Activated effector memory CD4-positive, alpha-beta T cell treated with anti-CD3 and anti-CD28 coated beads, Interleukin-2, amount 50 U/mL, for 16 hours (primary cell): ENCODE measurements at places on chromosomes 7 and 10.

DNA sequence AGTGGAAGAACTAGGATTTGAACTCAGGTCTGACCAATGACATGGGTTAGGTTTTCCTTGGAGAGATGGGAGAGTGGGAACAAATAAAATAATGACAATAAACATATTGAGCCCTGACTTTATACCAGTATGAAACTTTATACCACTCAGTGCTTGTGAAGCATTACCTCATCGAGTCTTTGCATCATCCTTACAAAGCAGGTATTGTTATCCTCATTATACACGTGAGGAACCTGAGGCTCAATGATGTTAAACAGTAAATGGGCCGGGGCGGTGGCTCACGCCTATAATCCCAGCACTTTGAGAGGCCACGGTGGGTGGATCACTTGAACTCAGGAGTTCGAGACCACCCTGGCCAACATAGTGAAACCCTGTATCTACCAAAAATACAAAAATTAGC, 47.7 kb downstream of the HHEX start:
- no peak for DNase-seq

GRCh38 chr7:85833066-85833465, 646.2 kb upstream of the SEMA3D start:
- no peak for DNase-seq

DNA sequence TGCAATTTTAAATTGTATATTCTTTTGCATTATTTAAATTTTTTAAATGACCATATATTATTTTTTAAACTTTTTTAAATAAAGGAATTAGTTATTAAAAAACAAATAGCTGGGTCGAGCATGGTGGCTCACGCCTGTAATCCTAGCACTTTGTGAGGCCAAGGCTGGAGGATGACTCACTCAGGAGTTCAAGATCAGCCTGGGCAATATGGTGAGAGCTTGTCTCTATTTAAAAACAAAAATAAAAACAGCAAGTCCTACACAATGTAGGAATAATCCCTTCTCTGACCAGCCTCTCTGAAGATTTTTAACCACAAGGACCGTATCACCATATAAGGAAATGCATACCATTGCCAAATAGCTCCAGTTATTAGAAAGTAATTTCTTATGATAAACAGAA, 19.6 kb downstream of the NOC3L start:
- no peak for DNase-seq

- DNase-seq, result no peak
These were observed 563.7 kb downstream of the GRM8 start for GRCh38 chr7:126689037-126689436.

- DNase-seq, result no peak
These were observed 22.6 kb downstream of the KIF11 start for GRCh38 chr10:92615515-92615914.

DNA sequence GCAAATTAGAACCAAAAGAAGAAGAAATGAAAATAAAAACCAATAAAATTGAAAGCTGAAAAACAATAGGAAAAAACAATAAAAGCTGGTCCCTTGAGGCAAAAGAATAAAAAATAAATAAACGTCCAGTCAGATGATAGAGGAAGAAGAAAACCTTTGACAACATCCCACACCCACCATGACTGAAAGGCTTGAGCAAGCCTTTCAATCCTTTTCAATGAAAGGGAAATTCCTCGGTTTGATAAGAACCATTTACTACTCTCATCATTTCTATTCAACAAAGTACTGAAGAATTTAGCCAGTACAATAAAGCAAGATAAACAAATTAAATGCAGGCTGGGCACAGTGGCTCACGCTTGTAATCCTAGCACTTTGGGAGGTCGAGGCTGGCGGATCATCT, 3.8 kb downstream of the SLC25A40 start:
- no peak for DNase-seq

GRCh38 chr10:83458611-83459010, 680.7 kb upstream of the GHITM start:
- no peak for DNase-seq

DNA sequence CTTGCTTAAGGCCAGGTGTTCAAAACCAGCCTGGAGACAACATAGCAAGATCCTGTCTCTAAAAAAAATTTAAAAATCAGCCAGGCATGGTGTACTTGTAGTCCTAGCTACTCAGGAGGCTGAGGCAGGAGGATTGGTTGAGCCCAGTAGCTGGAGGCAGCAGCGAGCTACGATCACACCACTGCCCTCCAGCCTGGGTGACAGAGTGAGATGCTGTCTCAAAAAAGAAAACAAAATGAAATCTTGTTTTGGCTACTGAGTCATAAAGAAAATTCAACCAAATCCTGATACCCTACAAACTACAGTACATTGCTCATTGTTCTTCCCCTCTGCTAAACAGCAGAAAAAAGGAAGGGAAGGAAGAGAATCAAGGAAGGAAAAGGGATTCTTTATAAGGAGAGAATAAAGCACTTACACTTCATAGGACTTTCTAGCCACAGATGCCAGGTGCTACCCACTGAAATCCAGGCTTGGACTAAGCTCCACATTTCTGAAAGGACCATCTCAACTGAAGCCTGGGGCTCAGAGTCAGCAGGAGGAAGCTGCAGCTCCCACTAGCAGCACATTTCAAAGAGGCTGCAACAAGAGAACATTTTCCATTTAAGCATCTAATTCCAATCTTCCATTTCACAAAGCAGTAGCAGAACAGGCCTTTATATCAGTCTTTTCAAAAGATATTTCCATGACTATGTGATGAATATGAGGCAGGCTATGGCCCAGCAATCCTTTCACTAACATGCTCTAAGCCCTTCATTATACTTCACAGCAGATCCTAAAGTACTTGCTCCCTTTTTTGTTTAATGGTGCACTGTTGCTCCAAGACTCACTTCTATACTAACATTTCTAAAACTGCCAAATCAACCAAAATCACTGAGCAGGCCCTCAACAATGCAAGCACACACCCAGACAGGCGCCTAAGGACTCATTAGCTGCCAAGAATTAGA, 13.5 kb downstream of the TNPO3 start:
- no peak for DNase-seq

- DNase-seq, result no peak
These were observed 76.7 kb downstream of the CCNY start for GRCh38 chr10:35412900-35413491.

DNA sequence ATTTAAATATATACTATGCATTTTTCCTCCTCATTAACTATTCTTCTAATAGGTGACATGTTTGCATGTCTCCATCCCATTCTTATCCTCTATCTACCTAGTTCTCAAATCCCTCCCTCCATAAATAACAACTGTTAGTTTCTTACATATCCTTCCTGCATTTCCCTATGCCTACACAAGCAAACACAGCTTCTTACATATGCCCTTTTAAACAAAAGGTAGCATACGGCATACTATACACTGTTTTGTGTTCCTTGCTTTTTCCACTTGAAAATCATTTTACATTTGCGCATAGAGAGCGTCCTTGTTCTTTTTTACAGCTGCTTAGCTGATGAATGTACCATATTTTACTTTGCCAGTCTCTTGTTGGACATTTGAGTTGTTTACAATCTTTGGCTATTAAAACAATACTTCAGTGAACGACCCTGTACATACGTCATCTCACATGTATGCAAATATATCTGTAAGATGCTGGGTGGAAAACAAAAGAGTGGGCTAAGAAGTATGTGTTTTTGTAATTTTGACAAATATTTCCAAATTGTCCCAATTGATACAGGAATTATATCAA, 7.8 kb downstream of the GOT1 start:
- DNase-seq, result no peak

GRCh38 chr7:122135275-122135674, 8.8 kb downstream of the AASS start:
- no peak for DNase-seq

- peak; percentile 87 for DNase-seq
These were observed 99.2 kb downstream of the GRK5 start for GRCh38 chr10:119306514-119306951.

DNA sequence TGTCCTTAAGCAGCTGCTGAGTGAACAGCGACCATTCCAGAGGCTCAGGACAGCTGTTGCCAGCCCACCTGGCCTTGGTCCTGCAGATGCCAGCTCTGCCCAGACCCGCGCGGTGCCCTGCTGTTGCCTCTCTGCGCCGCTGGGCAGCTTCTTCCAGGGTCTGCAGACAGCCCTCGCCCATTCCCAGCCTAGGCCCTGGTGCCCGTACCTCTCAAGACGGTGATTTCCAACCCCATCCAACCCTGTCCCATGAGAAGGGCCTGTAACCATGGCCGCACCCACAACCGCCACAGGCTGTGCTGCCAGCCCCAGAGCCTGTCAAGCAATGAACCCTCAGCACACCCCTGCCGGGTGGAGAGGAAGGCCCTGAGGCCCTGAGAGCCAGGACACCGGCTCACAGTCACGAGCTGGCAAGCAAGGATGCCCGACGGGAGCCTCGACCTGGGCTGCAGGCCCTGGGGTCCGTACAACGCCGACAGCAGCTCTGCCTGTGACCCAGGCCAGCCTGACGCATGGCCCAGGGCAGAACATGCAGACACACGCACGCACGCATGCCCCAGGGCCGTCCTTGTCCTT, 231.9 kb downstream of the MAD1L1 start:
- DNase-seq, result no peak

- no peak for DNase-seq
These were observed 148.7 kb downstream of the PKD1L1 start for GRCh38 chr7:47799524-47799923.

GRCh38 chr7:53596230-53596629, 560.8 kb downstream of the POM121L12 start:
- DNase-seq, result no peak
